Posterior vena cava (tissue), 2 donors: ENCODE measurements at places on chromosomes 3 and 15. TPM values are rescaled to one million over a fixed set of nuclear protein-coding genes. Genes with fewer than 3 reads are reported as not detected.

DNA sequence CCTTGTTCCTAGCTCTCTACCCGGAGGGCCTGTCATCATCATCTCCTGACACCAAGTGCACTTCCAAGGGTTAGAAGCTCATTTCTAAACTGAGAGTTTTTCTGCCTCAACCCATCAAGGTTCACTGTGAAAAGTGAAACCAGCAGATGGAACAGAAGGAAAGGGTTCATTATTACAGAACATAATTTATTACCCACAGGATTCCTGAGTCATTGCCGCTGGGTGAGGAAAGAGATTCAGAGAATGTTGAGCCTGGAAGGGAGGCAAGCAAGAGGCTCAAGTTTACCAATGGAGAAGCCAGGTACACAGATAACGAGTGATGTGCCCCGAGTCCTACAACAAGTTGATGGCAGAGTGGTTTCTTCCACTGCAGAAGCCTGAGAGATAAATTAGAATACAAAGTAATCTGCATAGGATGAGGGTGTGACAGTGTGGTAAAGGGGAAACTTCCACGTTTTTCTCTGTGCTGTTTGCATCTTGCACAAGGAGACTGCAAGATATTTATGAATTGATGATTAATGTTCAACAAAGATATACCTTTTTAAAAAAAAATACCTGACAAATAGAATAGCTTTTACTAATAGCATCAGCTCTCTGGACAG, 80.5 kb upstream of the SETMAR start:
- no peak for DNase-seq

DNA sequence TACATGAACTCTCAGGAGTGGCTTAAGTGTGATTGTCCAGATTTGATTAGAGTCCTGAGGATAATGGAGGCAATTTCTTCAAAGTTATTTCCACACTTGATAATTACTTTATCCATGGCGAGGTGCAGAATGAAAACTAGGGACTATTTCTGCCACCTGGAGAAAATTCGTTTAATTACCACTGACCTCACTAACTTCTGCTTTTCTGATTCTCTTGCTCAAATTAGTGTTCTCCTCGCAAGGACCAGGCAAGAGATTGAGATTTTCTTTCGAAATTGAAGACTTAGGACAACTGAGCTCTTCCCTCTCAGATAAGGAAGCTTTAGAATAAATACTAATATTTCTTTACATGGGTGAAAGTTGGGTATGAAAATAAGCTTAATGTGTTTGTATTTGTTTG, 135.2 kb downstream of the RYR3 start:
- no peak for DNase-seq

GRCh38 chr3:147395899-147396711, 10.2 kb downstream of the ZIC4 start:
- no peak for DNase-seq

GRCh38 chr3:55607175-55607574, 120.1 kb upstream of the WNT5A start:
- DNase-seq, result no peak

- DNase-seq, result peak; percentile 84
These were observed 571 bp downstream of the FES start for GRCh38 chr15:90884719-90885431.

GRCh38 chr15:59968314-59968713, 35.8 kb upstream of the FOXB1 start:
- DNase-seq, result no peak

GRCh38 chr3:42830437-42831320, 21.4 kb downstream of the ACKR2 start:
- DNase-seq, result no peak

- DNase-seq, result peak; percentile 80
These were observed 1561.6 kb downstream of the OTOL1 start for GRCh38 chr3:163058031-163058854.

DNA sequence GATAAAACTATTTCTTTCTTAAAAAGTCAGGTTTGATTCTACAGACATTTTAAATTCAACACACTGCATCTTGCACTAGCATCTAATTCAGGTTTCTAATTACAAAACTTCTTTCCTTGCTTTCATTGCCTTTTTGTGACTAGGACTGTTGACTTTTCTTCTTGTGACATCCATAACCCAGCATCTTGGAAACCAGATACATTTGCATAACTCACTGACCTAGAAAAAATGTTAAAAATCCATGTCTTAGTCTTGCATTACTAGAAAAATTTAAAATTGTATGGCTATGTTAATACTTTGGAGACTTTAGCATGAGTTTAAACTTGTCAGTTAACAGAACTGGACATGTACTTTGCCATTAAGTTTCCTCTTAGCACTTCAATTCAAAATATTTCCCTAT, 72.7 kb downstream of the DTWD1 start:
- no peak for DNase-seq

GRCh38 chr15:54424171-54424570, 445.9 kb downstream of the UNC13C start:
- DNase-seq, result no peak

GRCh38 chr15:39230908-39231285, 350.0 kb upstream of the THBS1 start:
- DNase-seq, result no peak

- DNase-seq, result no peak
These were observed 48.8 kb downstream of the FBXO22 start for GRCh38 chr15:75952525-75952924.

DNA sequence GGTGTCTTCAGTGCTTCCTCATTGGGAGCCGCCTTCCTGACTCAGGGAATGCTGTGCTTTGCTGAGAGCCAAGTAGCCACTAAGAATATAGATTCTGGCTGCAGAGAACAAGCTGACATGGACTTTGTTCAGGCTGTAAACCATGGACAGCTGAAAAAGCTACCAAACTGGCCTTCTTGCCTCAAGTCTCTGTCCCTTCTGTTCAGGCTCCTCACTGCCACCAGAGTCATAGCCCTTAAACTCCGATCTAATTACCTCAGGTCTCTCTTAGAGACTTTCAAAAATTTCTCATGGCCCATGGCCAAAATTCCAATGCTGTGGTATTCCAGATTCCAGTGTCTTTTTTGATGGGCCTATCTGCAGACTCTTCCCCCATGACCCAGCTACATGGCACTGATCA, 19.4 kb upstream of the PTX3 start:
- DNase-seq, result no peak

DNA sequence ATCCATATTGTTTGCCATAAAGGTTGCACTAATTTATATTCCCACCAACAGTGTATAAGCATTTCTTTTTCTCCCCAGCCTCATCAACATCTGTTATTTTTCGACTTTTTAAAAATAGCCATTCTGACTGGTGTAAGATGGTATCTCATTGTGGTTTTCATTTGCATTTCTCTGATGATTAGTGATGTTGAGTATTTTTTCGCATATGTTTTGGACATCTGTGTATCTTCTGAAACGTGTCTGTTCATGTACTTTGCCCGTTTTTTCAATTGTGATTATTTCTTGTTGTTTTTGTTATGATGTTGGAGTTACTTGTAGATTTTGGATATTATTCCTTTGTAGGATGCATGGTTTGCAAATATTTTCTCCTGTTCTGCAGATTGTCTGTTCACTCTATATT, 46.5 kb downstream of the TP63 start:
- no peak for DNase-seq

DNA sequence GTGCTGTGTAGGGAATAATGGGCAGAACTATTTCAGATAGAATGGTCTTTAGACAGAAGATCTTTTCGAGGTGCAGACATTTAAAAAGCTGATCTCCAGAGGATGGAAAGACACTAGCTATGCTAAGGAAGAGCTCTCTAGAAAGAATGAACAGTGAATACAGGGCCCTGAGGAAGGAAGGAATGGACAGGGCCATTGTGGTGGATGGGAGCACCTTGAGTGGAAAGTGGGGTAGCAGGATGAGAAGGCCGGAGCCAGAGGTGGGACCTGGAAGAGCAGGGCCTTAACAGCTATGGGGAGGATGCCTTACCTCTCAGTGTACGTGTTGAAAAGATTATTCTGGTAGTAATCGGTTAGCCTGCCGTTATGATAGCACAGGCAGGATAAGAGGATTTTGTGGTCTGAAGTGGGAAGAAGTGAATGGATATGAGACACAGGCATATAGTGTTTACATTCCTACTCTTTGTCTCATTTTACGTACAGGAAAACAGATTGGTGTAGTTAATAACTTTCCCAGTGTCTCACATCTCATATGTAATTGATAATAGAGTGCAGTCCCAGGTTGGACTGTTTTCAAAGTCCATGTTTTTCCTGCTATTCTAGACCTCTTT, 172.4 kb downstream of the KLHL25 start:
- DNase-seq, result no peak

DNA sequence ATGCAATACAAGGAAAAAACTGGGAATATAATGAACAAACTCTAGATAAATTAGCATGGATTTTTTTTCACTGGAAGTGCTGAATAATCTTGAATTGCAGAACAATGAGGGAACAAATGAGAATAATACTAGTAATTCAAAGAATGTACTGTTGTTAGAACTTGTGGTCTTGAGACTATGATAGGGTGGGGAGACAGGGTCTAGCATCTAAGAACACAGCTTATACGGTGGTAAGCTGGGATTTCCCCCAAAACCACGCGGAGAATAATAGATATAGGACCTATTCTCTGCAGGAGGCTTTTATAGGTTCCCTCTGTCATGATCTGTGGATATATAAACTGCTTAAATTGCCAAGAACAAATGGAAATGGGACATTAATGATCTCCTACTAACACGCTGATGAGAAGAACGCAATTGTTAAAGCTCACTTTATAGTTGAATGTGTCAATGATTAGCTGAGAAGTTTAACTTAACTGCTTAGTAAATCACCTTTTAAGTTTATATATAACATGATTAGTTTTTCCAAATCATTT, 692.3 kb downstream of the ZPLD1 start:
- DNase-seq, result no peak

- no peak for DNase-seq
These were observed 64.6 kb downstream of the EEFSEC start for GRCh38 chr3:128217702-128218547.

GRCh38 chr15:88302373-88302772, 45.8 kb upstream of the NTRK3 start:
- no peak for DNase-seq

GRCh38 chr15:59346951-59347350, 25.7 kb downstream of the MYO1E start:
- no peak for DNase-seq

DNA sequence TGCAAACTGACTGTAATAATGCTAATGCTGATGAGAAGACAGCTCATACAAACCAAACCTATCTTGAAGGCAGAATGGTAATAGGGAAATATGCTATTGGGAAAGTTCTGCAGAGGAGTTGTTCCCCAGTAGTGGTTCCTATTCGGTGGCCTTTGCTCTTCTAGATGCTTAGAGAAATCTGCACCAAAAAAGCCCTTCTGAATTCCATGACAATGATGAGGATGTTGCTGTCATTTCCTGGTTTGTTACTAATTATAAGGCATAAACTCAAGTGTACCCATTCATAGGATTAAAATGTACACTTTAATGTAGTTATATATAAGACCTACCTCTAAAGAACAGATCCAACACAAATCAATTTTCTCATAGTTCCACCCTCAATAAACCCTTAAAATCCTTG, 30.1 kb downstream of the TOMM70 start:
- DNase-seq, result no peak

DNA sequence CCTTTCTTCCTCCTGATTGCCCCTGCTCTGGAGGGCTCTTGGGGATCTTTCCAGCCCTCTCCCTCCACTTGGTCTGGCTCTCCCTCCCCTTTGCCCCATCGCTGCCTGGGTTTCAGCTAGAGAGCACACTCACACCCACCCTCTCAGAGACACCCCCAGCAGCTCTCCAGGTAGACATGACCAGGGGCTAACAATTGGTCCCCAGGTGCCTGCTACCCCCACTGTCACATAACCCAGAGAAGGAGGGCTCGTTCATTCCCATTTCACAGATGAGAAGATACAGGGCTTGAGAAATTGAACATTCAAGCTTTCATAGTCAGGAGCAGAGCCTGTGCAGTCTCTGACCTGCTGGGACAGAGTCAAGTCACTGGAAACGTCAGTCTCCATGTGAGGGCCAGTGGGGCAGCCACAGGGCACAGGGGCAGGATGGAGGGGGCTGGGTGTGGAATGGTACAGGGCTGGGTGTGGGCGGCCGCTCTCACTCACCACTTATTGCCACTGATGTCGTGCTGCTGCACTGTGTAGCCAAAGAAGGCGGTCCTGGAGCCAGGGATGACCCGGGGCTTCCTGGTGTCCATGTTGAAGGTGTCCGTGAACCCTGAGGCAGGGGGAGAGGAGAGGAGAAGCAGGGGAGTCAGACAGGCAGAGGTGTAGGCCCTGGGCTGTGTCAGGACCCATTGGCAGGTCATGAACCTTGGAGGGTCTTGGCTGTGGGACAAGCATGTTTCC, 29.4 kb downstream of the ITGA11 start:
- DNase-seq, result peak; percentile 76

DNA sequence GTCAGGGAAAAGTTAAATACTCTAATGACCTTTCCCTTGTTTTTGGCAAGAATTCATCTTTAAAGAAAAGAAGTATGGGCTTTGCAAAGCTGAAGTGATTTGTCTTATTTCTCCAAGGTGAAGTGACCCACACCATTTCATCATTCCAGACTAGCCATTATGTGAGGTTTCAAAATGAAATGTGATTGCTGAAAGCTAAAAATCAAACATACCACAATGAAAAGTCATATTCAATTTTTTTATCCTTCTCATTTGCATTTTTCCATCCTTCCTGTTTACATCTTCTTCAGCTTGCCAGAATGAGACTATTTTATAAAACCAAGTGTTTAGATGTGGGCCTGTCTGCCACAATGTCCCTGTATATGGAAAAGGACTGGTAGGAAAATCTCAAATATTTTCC, 142.3 kb upstream of the STRIT1 start:
- DNase-seq, result no peak

DNA sequence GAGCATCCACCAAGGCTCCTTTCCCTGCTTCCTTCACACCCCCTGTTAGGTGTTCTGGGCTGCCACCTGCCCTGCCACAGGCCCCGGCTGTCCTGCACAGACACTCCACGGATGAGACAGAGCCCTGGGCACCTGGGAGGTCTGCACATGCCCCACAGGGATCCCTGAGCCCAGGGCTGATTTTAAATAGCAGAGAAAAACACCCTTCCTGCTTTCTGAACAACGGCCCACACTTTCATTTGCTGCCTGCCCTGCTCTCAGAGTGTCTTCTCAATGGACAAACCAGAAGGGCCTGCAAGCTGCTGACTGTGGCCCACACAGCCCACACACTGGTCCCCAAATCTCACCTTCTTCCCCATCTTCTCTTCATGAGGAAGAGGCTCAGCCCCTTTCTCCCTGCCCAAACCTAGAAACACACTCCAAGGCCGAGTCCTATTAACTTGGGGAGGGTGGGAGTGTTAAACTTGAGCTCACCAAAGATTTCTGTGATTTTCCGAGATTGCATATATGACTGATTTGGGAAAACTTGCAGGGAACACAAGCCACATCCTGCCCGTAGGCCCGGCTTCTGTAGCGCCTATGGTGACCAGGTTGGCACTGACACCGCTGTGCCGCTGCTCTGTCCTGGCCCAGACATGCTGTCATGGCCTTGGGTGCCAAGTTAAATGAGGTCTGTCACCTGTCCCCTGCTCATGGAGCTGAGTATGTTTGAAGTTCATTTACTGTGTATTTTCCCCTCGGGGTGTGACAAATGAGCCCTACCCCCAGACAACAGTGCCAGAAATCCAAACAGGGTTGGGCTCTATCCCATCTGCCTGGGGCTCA, 47.2 kb upstream of the KLF13 start:
- peak; percentile 50 for DNase-seq

ROBO1 gene
- 28.2 TPM for total RNA-seq

NKTR gene
- 75.2 TPM for total RNA-seq

PLS1 gene
- not detected for total RNA-seq

UACA gene
- total RNA-seq, result 114 TPM

MYRIP gene
- total RNA-seq, result 6.7 TPM

IQCB1 gene
- 13.8 TPM for total RNA-seq

DGKG gene
- total RNA-seq, result 16.7 TPM

RBP2 gene
- 1.1 TPM for total RNA-seq

DNAH1 gene
- 7.2 TPM for total RNA-seq

SAXO2 gene
- total RNA-seq, result 5.8 TPM
